ENCODE measurements at places on chromosomes 12 and 14. TPM values are rescaled to one million over a fixed set of nuclear protein-coding genes. Genes with fewer than 3 reads are reported as not detected.

DNA sequence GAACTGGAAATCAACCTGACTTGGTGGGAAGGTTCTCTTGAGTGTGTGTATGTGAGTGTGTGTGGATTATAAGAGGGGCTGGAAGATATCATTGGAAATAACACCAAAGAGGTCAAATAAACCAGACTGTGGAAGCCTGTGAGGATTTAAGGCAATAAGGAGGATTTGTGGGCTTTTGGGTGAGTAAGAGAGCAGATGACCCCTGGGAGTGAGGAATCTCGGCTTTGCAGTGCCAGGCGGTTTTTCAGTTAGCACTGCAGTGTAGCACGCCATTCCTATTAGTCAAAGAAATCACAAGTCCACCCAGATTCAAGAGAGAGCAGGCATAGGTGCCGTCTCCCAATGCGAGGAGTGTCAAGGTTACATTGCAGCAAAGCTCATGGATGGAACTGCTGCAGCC, 63.3 kb downstream of the CALM1 start:
- DNase-seq, result no peak

DNA sequence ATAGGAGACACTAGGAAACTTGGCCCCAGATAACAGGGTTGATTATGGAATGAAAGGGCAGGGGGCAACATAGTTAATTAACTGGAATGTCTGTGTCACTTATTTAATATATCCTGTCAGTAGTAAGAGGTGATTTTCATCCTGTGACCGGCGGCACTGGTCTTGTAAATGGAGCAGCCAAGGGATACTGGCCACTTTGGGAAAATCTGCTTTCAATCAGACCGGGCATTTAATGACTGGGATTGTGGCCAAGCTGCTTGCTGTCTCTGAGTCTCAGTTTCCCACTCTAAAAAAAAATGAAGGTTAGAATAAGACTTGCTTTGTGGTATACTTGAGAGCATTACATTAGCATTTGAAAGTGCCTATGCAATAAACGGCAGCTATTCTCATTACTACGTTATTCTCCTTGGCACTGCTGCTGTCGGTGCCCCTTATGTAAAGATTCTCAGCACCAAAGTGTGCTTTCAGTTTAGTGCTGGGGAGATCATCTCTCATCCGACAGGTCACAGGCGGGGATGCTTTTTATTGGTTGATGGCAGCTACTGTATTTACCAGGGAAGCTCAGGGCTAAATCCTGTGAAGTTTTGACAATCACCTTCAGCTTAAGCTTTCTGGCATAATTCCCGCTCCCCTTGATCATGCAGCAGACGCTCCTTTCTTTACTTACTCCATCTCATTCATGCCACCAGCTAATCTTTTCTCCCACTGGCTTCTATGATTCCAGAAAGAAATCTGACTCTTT, 162.1 kb downstream of the ESRRB start:
- no peak for DNase-seq

The PAH gene
- total RNA-seq, result 0.37 TPM

The SAMD15 gene
- total RNA-seq, result 2.1 TPM

The CCDC198 gene
- total RNA-seq, result not detected

The C12orf54 gene
- total RNA-seq, result not detected
